ENCODE measurements at places on chromosomes 2 and 18.

DNA sequence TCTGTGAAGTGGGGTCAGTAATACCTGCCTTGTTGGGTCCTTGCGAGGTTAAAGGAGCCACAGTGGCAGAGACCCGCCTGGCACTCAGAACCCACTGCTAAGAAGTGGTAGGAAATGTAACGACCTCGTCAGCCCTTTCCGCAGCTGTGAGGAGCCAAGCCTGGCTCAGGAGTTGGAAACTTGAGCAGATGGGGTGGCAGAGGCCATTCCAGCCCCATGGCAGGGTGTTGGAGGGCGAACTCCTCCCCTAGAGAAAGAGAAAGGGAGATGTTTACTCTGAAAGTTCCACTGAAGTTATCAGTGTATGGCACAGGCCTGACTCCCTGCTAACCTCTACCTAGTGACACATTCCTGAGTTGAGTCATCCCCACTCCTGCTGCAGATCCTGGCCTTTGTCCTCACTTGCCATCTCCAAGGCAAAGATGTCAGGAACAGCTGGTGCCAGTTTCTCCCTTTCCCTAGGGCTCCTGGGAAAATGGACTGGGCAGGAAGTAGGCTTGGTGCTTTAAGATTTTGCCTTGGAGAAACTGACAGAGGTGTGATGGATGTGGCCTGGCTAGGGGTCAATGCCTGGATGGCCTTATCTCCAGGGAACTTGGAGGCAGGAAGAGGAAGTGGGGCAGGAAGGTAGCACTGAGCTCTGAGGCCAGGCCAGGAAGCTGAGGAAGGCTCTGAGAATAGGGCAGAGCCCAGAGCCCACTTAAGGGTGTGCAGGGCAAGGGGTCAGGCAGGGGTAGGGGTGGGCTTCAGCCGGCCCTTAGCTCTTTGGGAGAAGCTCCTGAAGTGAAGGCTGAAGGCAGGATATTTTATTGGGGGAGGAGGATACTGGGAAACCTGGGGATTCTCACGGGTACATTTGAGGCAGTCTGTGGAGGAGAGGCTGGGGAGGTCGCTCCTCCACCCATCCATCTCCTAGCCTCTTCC, 888 bp downstream of the VAMP5 start:
- peak; percentile 70 for DNase-seq

GRCh38 chr18:57195341-57195740, 48.5 kb downstream of the BOD1L2 start:
- no peak for DNase-seq

GRCh38 chr2:6986912-6987361, 69.7 kb downstream of the RNF144A start:
- no peak for DNase-seq

- no peak for DNase-seq
These were observed 261.6 kb upstream of the RASGRP3 start for GRCh38 chr2:33214857-33215256.

GRCh38 chr2:230644356-230644935, 68.2 kb upstream of the CAB39 start:
- no peak for DNase-seq

All from ACHN (cell line).